ENCODE measurements at places on chromosomes 4 and X. TPM values are rescaled to one million over a fixed set of nuclear protein-coding genes. Genes with fewer than 3 reads are reported as not detected.

DNA sequence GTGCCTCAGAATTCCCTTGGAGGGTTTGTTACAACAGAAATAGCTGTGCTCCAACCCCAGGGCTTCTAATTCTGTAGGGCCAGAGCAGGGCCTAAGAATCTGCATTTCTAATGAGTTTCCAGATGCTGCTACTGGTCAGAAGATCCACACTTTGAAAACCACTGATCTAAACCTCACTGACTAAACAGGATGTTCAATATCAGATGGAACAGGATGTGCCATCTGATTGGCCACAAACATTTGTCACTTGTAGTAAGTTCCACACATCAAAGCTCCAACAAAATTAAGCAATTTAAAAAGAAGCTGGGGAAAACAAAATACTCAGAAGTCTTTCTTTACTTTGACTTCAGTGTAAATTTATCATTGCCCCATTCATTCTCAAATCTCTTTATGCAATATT is 14.3 kb downstream of the CASK start:
- DNase-seq = no peak

DNA sequence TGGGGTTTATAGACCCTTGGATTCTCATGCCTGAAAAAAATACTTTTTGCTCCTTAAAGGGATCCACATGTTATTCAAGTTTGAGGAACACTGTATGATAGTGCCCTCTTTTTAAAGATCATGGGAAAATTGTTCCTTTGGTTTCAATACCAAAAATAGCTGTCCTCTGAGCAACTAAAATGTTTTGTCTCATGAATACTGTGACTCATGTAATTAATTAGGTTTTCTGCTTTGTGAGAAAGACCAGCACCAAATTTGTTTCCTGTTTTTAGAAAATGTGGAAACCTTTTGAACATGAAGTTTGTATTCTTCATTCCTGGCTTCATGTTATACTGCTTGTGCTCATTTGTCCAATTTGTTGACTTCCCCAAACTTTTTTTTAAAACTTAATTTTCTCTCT is 127.6 kb upstream of the SH3RF1 start:
- DNase-seq = peak; percentile 41

- no peak for DNase-seq
These were observed 17.6 kb downstream of the FBXO8 start for GRCh38 chr4:174265916-174266315.

DNA sequence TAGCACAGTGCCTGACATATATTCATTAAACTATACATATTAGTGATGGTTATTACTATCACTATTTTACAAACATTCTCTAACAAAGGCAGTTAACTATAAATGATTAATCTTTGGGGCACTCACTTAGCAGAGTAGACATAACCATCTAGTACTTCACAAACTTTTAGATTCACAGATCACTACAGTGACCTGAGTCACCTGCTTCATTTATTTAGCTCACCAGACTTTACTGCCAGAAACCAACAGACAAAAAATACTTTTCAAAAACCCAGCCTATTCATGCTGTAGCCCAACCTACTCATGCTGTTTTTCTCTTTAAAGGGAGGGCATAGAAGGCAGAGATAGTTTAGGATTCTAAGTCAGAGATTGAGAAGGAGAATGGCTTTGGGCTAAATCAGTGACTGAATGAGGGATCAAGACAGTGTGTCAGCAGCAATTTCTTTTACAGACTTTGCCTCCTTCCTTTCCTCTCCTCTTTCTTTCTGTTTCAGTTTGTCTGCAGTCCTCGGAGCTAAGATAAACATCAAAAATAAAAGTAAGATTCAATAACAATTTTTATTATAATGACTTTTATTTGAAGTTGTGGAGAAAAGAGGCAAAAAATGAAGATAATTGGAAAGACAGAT is 34.7 kb upstream of the PDE5A start:
- DNase-seq = no peak

The TSPAN7 gene
- total RNA-seq = 38.1 TPM

The RNF175 gene
- total RNA-seq = 0.20 TPM

The DRP2 gene
- not detected for total RNA-seq
